ENCODE measurements at places on chromosomes 12 and 14.

GRCh38 chr12:91441993-91442952 lies 259.7 kb upstream of the DCN start:
- DNase-seq = no peak

DNA sequence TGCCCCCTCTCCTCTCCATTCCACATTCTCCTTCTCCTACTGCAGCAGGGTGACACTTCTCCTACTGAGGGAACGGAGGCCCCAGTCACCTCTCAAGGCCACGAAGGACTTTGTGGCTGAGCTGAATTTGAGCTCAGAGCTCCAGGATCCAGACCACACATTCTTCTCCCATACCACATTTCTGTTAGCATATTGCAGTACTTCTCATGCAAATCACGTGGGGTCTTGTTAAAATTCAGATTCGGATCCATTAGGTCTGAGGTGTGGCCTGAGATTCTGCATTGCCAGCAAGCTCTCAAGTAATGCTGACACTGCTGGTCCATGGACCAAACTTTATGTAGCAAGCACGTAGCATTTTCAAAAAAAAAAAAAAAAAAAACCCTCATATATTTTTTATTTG lies 9.6 kb upstream of the IFI27L2 start:
- no peak for DNase-seq

DNA sequence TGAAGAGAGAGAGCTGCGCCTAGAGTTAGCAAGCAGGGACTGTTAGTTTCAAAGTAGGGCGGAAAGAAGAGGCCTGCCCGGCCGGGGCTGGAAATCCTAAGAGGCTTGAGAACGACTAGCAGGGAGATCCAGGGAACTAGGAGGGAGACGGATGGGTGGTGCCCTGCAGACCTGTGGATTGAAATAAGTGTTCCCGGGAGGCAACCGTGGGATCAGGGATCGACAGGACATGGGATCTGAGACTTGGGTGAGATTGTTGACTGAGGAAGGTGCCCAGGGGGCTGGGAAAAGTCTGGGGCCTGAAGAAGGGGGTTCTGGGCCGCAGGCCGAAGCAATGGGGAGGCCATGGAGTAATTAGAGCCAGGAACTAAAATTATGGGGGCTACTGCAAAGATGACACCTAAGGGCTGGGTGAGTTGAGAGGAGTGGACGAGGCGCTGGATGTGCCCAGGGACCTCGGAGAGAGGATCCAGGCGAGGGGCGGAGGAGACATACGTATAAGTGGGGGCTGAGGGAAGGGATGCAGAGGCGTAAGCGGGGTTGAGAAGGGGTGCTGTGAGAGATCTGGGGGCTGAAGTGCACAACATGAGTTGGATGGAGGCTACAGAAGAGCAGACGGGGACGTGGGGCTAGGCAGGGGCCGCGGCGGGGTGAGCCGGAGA lies 635 bp downstream of the LTA4H start:
- DNase-seq = no peak

DNA sequence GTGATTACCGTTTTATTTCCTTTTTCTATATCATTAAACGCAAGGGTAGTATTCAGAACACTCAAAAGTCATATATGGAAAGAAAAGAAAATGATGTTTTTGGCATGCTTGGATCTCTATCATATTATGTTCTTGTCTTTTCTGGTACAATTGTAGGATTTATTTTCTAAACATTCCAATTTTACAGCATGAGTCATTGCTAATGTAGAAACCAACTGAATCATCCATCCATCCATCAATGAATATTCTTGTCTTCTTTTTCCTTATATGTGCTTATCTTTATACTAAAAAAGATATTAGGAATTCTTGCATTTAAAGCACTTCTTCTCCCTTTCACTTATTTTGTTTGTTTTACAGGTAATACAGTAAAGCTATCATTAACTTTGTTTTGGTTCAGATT lies 20.4 kb upstream of the AMIGO2 start:
- no peak for DNase-seq

DNA sequence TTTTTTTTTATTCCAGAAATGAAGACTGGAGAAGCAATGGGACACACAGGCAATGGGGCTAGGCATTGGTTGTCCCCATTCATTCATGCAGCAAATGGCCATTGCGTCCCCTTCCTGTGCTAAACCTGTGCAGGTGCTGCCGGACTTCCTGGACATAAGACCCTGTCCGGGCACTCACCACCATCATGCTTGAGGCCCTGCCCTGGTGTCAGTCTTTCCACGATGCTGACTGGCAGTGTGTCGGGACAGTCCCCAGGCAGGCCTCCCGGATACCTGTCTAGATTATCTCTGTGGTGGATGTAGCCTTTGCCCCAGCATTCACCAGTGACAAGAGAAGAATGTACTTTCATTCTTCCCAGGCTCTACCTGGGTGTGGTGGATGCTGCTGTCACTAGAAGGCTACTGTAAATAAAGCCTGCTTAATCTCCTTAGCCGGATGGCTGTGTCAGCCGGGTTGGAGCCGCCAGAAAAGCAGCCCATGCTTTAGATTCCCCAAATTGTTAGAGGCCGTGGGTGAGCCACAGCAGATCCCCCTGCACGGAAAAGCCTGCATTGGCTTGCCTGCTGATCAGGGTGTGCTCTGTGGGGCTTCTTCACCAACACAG lies 94.5 kb upstream of the PARP11 start:
- no peak for DNase-seq

- no peak for DNase-seq
These were observed 126.5 kb upstream of the CCND2 start for GRCh38 chr12:4147031-4147481.

GRCh38 chr12:57270966-57271470 lies 20.0 kb upstream of the STAC3 start:
- DNase-seq = no peak

DNA sequence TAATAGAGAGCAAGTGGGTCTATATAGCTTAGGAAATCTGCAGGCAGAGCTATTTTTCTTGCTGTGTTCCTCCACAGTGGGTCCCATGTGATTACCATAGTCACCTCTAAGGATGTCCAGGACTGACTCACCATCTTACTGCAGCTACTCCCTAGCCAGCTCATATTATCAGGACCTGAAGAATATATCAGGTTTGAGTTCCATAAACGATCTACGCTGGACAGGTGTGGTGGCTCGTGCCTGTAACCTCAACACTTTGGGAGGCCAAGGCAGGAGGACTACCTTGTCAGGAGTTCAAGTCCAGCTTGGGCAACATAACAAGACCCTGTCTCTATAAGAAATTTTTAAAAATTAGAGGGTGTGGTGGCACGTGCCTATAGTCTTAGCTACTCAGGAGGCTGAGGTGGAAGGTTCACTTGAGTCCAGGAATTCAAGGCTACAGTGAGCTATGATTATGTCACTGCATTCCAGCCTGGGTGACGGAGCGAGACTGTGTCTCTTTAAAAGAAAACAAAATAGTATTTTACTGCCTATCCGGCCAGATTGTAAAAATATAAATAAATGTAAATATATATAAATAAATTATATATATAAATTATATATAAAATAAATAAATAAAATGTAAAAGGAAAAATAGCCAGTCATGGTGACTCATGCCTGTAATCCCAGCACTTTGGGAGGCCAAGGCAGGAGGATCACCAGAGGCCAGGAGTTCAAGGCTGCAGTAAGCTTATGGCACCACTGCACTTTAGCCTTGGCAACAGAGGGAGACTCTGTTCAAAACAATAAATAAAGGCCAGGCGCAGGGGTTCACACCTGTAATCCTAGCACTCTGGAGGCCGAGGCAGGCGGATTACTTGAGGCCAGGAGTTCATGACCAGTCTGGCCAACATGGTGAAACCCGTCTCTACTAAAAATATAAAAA lies 6.9 kb upstream of the SPRYD4 start:
- no peak for DNase-seq

DNA sequence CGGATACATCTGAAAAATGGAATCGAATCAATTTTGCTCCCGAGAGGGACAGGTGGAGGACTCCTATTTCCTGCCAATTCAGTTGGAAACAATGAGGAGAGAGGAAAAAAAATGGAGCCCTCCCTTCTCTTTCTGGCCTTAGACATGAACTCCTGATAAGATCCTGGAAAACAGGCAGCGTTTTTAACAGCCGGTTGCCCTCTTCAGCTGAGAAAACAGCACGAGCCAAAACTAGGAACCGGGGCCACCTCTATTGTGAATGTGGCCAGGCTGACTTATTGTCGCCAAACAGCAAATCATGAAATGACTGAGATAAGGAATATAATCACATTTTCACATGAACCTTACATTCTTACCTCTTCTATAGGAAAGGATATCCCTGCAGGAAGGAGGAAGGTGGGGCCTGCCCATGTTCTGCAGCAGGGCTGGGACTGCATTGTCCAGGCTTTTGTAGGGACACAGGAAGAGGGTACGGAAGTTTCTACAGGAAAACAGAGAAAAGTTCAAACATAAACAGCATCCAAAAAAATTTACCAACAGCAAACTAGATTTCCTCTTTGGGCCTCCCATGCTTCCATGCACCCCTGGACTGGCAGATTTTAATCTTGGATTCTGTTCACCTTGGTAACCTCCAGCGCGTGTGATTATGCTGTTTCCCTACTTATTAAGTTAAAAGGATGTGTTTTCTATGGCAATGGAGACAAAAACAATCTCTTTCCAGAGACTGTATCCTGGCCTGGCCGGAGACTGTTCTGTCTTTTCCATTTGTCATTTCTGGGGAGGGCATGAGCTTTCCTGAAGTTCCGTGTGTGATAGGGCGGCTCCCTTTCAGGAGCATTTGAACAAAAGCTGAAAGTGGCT lies 29.0 kb upstream of the ELK3 start:
- no peak for DNase-seq

DNA sequence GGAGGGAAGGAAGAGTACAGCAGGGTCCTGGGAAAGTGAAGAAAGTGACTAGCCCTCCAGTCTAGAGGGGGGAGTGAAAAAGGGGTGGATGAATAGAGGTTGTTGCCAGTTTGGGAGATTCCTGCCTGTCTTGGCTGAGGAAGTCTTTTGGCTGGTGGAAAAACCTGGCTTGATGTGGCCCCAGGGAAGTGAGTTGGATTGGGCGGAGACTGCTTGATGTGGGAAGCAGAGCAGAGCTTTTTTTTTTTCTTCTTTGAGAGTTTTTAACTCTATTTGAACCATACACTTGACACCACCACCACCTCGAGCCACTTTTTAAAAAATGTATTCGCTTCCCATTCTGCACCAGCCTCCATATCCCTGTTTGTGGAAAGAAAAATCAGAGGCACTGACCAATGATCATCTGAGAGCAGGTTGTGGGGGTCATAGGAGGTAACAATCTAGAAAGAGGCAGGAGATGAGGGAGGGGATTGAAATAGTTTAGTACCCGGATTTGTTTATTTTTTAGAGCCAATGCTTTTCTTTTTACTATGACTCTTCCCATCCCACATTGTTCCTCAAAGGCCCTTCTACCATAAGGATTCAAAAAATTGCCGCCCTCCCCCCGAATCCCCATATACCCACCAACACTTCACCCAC lies 690 bp upstream of the DTX3 start:
- peak; percentile 1 for DNase-seq

DNA sequence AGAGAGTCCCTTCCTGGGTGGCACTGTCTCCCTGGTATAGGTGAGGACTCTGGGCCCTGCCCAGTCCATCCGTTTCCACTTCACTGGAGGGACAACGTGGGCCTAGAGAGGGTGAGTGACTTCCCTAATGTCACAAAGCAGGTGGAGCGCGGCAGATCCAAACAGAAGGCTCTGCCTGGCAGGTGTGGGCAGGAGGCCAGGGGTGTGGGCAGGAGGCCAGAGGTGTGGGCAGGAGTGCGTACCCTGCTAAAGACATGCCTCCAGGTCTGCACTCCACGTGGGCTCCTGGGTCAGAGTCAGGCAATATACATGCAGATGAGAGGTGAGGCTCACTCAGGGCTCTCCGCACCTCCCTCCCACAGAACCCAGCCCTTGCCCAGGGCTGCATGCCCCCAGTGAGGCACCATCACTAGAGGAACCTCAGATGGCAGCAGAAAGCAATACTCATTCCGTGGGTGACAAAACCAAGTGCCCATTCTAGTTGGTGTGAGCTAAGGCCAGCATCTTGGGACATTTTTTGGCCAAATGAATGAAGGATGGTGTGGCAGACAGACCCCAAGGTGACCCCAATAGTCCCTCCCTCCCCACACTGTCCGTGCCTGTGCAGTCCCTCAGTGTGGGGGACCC lies 271.6 kb upstream of the RTL1 start:
- peak; percentile 74 for DNase-seq

- no peak for DNase-seq
These were observed 35.2 kb downstream of the CDC42BPB start for GRCh38 chr14:103022002-103022684.

DNA sequence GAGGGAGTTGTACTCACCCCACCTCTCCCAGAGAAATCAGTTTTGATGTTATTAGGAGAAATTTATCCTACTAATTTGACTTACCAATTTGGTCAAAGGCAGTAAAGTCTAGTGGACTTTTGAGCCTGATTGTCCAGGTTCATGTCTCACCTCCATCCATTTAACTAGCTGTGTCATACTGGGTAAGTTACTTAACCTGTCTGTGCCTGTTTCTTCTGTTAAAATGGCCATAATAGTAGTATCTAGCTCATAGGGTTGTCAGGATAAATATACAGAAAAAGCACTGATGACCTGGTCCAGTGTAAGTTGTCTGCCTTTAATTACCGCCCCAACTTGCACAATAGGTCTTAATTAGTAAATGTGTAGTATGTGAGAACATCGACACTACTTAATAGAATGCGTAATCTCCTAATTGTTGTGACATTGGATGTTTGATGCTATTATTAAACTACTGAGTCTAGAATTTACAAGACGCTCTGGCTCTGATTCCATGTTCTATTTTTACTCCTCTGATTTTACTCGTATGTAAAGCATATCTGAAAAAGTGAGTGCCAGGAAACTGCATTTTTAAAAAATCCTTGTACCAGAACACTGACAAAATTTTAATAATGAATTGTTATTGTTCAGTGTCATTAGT lies 1.5 kb downstream of the RAB21 start:
- no peak for DNase-seq

DNA sequence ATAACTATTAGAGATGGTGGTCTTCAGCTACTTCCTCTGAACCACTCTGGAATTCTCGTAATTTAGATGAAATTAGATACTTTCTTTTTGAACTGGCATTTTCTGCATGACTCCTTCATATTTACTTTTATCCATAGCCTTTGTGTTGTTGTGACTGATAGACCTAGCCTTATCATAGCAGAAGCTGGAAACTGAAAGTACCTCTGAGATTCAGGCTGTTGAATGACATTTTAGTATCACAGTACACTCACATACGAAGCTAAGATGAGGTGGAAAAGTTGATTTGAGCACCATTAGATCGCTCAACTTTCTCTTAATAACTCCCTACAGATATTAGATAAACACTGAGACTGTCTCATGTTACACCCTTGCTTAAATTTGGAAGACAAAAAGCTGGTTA lies 525.1 kb upstream of the FBXO33 start:
- no peak for DNase-seq

DNA sequence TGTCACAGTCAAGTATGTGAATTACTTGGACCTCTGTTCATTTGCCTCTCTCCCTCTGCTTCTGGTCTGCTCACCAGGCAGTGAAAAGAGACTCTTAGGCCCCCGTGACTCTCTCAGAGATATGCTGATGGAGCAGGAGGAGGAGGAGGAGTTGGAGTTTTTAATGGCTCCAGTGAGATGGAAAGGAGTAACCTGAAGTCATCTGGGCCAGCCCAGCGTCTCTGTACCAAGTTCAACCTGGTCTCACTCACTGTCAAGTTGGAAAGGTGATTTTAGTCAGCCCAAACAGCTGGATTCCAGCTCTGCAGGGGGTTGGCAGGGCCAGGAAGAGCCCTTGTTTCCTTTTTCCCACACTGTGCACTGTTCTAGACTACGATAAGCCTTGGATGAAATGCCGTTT lies 48.6 kb downstream of the SH2B3 start:
- DNase-seq = no peak

Data from NCI-H774 (cell line).